Kidney (tissue), 22 donors: ENCODE measurements at places on chromosomes 12 and 14.

DNA sequence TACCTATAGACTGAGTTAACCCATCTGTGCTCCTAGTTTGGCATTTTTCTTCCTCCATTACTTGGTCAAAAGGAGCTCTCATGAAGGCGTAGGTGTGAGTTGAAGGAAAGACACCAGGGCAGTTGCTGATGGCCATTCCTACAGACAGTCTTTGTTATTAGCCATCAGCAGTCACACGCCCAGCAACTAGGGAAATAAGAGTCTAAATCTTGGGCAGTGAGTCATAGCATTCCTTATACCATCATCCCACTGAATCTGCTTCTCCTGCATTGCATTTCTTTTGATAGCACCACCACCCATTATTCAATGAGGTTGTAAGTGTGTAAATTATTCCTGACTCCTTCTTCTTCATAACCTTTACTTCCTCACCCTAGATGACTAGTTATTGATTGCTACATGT lies 150.9 kb upstream of the IGF1 start:
- no peak for DNase-seq

- DNase-seq: no peak
Measured at GRCh38 chr14:99873653-99874052, 80.4 kb downstream of the EML1 start.

- DNase-seq: no peak
Measured at GRCh38 chr12:14952299-14952921, 9.0 kb downstream of the ARHGDIB start.

DNA sequence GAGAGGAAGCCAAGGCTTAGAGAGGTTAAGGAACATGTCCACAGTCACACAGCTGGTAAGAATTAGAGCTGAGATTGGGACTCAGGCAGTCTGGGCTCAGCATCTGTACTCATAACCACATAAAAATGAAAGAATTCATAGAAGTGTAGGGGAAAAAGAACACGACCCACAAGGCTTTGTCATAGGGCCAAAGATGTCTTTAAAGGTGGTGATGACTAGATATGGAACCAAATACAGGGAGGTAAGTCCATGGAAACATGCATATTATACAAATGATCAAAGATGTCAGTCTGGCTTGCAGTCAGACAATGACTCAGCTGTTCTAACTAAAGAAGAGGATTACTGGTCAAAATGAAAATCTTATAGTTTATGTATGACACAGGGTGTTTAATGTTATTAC lies 7.2 kb upstream of the SSPN start:
- DNase-seq: no peak

DNA sequence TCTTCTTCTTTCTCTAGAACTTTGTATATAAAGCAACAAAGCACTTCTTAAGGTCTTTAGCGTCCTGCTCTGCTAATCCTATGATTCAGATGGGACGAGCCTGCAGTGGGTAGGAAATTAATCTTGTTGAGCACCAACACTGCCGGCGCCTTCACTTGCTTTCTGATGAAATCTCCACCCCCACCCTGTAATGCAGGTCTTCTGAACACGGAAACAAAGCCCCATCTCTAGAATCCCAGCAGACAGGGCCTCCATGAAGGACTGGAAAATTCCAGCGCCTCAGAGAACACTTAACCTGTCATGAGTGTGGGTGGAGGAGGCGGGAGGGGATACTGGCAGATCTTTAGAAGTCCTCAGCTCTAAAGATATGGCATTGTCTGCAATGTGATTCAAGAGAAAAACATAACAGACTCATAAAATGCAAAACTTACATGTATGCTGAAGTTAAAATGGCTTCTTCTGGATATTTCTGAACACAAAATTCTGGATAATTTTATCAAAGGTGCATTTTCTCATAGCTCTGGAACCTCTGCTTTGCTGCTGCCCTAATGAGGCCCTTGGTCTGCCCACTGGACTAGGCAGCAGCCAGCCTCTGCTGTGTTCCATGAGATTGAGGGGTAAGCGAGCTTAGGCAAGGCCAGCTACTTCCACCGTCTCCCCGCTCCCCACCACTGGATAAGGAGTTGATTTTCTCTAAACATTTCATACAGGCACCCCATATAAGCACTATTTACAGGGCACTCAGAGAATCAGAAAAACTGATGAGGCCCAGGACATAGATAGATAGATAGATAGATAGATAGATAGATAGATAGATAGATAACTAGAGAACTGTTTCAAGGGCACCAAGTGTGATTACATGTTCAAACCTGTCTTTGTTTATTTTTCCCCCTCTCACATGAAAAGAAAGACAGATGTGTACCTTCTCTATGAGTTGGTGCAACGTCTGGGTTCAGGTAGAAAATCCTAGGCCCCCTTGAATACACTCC lies 43.1 kb downstream of the ZFP36L1 start:
- DNase-seq: no peak

DNA sequence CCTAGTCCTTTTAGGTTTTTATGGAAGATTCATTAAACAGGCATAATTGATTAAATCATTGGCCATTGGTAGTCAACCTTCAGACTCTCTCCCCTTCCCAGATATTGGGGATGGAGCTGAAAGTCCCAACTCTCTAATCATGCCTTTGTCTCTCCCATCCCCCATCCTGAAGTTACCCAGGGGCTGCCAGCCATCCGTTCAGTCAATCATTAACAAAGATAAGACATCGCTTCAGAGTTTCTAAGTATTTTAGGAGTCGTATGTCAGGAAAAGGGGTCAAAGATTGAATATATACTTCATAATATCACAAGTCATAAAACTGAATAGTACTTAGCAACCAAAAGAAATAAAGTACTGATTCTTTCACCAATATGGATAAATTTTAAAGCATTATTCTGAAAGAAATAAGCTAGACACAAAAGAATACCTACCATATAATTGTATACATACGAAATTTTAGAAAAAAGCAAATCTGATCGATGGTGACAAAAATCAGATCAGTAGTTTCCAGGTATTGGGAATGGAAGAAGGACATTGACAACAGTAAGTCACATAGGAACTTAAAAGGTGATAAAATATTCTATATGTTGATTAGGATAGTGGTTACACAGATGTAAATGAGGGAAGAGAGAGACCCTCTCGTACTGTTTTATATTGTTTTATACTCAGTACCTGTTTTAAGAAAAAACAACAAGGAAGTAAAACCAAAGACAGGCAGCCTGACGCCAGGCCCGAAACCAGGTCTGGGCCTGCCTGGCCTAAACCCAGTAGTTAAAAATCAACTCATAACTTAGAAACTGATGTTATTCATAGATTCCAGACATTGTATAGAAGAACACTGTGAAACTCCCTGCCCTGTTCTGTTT lies 414.4 kb downstream of the DAD1 start:
- DNase-seq: peak; percentile 37
